ENCODE measurements at places on chromosomes 6 and 20. TPM values are rescaled to one million over a fixed set of nuclear protein-coding genes. Genes with fewer than 3 reads are reported as not detected.

GRCh38 chr20:48826069-48826468 is 1.7 kb downstream of the PREX1 start:
- no peak for DNase-seq

The HUS1B gene
- total RNA-seq = not detected

The PI16 gene
- total RNA-seq = not detected

The ELOVL2 gene
- total RNA-seq = 0.05 TPM

- DNase-seq = no peak
Observed at GRCh38 chr6:70574643-70575042, 7.9 kb downstream of the SDHAF4 start.

DNA sequence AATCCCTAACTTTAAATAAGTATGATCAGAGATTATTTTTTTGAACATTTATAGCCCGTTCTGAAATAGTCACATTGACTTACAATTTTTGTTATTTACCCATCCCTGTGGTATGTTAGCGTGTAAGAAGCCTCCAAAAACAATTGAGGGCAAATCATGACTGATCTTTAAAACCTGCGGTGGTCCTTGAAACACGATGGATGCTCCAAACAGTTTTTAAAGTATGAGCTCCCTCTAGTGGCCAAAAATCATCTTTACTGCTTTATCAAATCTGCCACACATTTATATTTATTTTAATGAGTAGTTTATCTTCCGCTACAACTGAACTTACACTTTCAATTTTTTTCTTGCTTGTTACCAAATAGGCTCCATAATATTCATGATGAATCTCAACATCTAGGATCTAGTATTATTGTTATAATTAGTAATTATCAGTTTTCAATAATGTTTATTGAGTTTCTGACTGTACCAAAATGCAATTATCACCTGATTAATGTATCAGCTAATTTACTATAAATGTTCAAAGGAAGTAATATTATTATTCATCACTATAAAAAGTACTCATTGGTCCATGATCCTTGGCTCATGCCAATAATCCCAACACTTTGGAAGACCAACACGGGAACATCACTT is 52.2 kb downstream of the MARCKS start:
- peak; percentile 54 for DNase-seq

DNA sequence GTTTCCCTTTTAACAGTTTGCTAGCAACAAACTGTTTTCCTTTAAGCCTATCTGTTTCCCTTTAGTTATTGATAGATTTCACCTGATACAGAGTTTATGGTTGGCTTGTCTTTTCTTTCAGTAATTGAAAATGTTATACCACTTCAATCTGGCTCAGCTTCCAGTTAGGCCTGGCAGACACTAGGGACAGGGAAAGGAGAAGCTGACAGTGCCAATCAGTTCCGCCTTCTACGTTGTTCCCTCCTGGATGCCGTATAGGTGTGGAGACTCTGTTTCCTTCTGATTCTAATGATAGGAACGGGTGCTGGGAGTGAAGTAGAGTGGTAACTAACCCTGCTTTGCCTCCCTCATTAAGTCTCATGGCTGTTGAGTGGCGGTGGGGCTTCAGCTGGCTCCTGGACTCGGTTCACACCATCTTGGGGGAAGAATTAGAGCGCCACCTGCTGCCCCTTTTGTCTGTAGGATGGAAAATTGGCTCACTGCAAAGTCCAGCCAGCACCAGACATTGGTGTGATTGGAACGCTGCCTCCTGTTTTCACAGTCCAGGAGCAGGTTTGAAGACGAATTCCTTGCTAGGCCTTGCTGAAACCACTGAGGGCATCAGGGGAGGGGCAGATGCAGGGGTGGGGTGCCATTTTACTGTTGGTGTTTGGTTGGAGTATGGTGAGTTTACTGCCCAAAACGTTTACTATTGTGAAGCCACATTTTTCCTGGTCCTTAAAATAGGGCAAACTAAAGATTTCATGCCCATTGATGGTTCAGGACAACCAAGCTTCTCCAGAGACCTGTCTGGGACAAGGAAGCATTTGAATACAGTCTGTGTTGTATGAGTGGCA is 1729.5 kb downstream of the GRIK2 start:
- peak; percentile 22 for DNase-seq

DNA sequence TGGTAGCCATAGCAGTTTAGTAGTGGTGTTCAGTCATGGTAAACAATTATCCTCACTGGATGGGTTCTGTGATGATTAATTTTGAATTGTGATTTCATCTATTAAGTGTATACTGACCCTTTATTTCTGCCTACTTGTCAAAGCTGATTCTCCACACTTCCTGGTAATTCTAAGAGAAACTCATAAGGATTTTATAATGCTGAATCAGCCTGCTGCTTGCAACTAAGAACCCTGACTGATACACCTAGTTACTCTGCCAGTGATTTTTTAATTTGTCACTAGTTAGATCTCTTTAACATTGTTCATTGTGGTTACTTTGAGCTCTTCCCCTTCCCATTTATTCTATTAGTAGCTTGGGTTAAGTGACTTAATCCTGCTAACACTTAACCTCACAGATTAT is 8.6 kb downstream of the CDC40 start:
- DNase-seq = peak; percentile 76
